Stimulated activated CD4-positive, alpha-beta T cell treated with anti-CD3 and anti-CD28 coated beads, Interleukin-1b, Interleukin-23, amount 100 ng/mL, for 1 hour (primary cell): ENCODE measurements at places on chromosomes 12 and 14.

GRCh38 chr12:88958946-88959345, 378.7 kb upstream of the KITLG start:
- DNase-seq: no peak

DNA sequence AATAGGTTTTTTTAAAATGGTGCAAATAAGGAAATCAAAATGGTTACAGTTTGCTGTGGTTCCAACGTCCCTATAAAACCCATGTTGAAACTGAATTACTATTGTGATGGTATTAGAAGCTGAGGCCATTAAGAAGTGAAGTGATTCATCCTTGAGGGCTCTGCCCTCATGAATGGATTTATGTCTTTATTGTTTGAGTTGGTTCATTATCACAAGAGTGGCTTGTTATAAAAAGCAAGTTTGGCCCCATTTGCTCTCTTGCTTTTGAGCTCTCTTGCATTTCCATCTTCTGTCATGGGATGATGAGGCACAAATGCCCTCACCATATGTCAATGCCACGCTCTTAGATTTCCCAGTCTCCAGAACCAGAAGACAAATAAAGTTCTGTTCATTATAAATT, 62.3 kb downstream of the PRKD1 start:
- DNase-seq: no peak

- peak; percentile 17 for DNase-seq
Measured at GRCh38 chr14:102362084-102362483, 606 bp downstream of the CINP start.

GRCh38 chr14:20697273-20698017, 8.9 kb downstream of the ANG start:
- no peak for DNase-seq

- DNase-seq: no peak
Measured at GRCh38 chr12:127145241-127145928, 1121.6 kb upstream of the TMEM132C start.

GRCh38 chr12:39239490-39240486, 203.1 kb downstream of the KIF21A start:
- DNase-seq: no peak

GRCh38 chr12:89156340-89156739, 196.0 kb downstream of the DUSP6 start:
- DNase-seq: no peak

- no peak for DNase-seq
Measured at GRCh38 chr14:101586531-101587430, 25.5 kb downstream of the DIO3 start.

DNA sequence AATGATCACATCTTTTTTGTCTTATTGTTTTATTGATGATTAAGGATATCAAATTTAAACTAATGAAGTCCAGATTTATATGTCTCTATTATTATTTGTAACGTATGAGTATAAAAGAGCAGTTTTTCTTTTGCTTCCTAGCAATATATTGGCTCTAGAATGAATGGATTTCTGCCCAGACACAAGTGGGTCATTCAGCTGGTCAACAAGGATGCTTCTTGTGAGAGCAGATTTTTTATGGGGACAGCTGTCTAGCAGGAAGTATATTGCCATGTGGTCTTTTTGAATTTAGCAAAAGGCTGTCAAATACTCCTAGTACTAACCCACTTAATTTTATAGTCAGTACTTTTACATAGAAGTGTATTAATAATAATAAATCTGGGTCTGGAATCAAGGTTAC, 1071.1 kb upstream of the FLRT2 start:
- no peak for DNase-seq

DNA sequence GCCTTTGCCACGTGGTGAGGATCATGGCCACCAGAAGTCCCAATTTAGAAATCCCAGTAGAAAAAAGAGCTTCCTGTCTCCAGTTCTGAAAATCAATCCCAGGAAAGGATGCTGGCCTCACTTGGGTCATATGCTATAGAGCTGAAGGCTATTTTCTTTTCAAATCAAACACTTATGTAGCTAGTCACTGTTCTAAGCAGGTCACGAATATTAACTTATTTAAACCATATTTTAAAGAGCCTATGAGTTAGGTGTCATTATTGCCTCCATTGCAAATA, 97.5 kb downstream of the VCPKMT start:
- DNase-seq: no peak

DNA sequence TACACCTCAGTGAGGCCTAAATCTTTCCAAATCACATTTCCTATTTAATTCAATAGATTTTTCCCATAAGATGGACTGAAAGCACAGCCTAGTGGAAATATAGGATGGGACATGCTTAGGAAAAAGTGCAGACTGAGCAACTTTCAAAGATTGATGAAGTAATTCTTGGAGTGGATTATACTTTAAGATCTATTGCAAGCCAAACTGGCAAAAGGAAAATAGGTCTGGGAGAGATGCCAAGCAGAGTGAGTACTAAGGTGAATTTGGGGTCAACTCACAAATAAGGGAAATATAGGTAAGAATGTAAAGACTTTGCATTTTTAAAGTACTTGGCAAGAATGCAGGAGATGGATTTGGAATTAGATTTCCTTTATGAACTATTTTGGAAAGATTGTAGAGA, 170.2 kb upstream of the FOXG1 start:
- no peak for DNase-seq

- DNase-seq: no peak
Measured at GRCh38 chr14:36439766-36440165, 80.3 kb downstream of the NKX2-1 start.
